ENCODE measurements at places on chromosomes 3 and 15.

DNA sequence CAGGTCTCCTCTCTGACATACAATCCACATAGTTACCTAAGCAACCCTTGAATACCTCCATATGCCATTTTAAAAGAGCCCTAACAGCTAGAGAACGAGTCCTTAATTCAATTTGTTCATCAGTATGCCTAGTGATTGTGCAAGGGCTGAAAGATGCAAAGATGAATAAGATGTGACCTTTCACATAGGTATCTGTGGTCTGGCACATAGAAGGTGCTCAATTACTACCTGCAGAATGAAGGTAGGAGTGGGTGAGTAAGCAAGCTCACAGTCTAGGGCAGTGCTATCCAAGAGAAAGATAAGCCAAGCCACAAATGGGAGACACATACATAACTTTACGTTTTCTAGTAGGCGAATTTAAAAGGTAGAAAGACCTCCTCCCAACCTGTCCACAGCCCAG is 157.9 kb downstream of the OSBPL10 start:
- DNase-seq = no peak

GRCh38 chr3:49718858-49719213 is 648 bp downstream of the AMIGO3 start:
- no peak for DNase-seq

GRCh38 chr15:43215961-43216360 is 4.9 kb downstream of the EPB42 start:
- DNase-seq = no peak

DNA sequence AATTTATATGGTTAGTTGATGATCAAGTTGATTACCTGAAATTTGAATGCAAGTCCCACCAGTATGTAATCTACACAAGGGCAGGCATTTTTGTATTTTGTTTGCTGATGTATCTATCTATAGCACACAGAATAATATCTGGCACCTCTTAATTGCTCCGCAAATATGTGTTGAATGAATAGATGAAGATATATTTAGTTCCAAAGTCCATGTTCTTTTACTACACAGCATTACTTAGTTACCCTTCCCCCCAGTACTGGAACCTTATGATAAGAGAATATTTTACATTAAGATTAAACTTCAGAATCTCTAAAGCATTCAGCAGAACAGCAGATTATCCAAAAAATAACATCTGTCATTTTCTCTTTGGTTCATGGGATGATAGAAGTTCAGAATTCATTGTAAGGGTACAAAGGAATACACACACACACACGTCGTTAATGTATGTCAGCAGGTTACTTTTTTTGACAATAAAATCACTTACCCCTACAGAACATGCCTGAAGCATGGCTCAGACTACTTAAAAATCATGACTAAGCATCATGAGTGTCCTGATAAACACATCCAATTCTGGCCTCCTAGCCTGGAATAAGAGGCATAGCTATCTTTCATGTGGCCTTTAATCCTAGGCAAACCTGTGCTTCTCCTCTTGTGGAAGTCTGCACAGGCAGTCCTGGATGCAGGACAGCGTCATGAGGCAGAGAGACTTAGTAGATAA is 148.9 kb upstream of the TBC1D5 start:
- no peak for DNase-seq

DNA sequence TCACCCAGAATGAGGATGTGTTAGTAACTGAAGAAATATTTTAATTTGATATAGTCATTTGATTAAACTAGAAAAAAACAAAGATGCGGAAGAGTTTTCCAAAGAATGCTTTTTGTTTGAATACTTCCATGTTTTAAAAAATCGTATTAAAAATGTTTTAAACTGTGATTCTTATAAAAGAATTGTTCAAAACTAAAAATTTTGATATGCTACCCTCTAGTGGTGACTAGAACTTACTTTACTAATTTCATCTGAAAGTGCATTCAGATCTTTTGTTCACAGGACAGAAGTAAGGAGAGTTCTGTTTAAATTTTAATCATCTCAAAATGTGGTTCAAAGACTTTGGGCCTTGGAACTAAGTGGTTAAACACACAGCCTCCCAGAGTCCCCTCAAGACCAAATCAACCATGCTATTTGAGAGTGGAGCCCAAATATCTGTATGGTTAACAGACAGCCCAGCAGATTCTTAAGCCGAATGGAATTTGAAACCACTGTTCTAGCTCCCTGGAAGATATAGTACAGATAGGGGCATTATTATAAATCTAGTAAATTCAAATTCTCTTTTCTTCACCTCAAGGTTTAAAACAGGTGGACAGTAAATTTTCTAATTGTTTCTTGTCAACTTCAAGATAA is 45.2 kb upstream of the SYNPR start:
- DNase-seq = no peak

- no peak for DNase-seq
Measured at GRCh38 chr3:78496501-78496900, 1271.3 kb downstream of the ROBO1 start.

- no peak for DNase-seq
Measured at GRCh38 chr3:45145223-45145622, 955 bp downstream of the CDCP1 start.

DNA sequence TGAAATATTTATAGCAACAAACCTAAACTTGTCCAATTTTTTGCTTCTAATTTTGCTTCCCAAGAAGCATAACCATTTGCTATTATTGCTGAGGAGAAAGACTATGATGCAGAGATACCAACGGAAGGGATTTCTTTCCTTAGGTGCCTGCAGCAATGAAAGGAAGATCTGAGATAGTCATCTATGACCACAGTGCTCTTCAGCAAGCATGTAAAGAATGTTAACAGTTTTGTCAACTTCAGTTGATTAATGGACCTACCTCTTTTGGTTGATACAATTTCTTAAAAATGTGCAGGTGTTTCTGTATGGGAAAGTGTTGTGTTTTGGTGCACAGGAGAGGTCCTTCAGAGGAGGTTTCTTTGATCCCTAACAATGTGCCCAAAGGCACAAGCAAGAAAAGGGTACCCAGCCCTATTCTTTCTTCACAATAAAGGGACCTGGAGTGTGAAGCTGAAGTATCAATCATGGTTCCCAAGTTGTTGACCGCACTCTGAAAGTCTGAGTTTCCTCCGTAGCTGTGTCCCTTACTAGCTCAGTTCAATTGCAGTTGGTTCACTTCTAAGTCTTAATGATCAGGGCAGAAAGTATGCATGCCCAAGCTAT is 307.7 kb upstream of the KCNH8 start:
- no peak for DNase-seq

DNA sequence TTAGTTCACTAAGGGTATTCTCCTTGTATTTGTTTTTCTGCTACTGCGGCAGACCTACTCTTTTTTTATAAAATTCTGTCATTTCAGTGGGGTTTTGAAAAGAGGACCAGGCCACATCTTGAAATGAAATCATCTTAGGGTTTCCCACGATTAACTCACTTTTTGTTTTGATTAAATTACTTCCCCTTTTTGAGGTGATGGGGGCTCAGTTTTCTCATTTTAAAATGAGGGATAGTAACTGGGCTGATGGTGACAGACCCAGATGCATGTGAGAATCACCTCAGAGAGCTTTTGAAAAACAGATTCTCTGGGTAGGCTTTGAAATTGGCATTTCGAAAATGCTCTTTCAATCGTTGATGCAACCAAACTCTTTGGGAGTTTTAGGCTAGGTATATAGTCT is 24.2 kb downstream of the UBE2Q2 start:
- DNase-seq = no peak

DNA sequence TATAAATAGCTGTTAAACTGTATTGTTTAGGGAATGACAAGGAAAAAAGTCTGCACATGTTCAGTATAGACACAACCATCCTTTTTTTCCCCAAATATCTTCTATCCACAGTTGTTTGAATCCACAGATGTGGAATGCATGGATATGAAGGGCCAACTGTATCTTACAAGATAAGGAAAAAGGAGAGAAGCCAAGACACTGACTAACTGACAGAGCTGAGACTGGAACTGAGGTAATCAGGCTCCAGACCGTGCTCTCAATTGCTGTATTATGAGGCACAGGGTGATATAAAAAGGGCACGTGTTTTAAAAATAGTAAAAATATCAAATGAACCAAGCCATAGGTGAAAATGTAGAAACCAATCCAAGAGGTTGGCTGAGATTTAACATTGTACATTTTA is 49.0 kb downstream of the DHX36 start:
- no peak for DNase-seq

DNA sequence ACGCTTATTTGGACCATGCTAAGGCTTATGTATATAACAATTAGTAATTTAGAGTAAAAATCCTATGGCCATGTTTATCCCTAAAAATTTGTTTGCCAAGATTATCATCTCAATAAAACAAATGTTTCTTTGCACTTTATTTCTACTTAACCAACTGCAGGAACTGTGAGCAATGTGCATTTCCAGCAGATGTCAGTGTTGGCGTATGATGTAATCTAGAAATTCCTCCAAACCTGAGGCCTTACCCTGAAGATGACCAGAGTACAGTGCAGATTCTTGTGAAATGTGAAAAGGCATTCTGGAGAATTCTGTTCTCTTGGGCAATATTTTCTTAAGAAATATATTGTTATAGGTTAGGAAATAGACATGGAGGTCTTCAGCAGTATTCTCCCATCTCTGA is 205.9 kb downstream of the MBNL1 start:
- DNase-seq = no peak

DNA sequence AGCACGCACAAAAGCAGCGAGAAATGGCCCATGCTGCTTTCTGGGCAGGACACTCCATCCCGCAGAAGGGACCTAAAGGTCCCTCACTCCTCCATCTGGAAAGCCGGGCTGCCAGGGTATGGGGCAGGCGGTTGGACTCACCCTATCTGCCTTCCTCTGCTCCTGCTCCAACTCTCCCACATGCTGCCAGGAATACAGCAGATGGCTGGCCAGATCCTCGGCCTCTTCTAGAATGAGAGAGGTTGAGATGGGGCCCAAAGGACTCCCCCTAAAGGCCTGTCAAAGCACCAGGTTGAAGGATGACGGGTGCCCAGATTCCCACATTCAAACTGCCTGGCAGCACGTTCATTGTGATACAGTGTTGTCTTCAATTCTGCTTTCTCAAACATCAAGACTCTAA is 85.1 kb upstream of the C2CD4B start:
- DNase-seq = no peak
